Effector memory CD4-positive, alpha-beta T cell (primary cell): ENCODE measurements at places on chromosomes 7 and 10.

DNA sequence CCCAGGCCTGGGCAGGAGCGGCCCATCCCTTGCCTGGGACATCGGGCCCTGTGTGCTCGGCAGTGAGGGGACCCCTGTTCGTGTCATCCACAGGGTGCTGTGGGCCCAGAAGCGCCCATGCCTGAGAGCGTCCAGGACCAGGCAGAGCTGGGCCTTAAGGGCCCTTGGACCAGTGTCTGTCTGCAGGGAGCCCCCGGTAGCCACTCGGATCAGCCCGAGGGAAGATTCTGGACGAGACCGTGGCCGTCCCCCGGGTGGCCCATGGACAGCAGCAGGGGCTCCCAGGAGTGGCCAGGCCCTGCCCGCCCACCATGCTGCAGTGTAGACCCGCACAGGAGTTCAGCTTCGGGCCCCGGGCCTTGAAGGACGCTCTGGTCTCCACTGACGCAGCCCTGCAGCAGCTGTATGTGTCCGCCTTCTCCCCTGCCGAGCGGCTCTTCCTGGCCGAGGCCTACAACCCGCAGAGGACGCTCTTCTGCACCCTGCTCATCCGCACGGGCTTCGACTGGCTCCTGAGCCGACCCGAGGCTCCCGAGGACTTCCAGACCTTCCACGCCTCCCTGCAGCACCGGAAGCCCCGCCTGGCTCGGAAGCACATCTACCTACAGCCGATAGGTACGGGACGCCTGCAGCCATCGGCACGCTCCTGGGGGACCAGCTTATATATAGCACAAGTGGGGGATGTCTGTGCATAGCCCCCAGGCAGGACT is 12.3 kb downstream of the AMZ1 start:
- no peak for DNase-seq

- DNase-seq = no peak
These were observed 43.0 kb downstream of the COL13A1 start for GRCh38 chr10:69844698-69845097.

GRCh38 chr10:101402711-101403110 is 48.7 kb downstream of the BTRC start:
- DNase-seq = no peak

DNA sequence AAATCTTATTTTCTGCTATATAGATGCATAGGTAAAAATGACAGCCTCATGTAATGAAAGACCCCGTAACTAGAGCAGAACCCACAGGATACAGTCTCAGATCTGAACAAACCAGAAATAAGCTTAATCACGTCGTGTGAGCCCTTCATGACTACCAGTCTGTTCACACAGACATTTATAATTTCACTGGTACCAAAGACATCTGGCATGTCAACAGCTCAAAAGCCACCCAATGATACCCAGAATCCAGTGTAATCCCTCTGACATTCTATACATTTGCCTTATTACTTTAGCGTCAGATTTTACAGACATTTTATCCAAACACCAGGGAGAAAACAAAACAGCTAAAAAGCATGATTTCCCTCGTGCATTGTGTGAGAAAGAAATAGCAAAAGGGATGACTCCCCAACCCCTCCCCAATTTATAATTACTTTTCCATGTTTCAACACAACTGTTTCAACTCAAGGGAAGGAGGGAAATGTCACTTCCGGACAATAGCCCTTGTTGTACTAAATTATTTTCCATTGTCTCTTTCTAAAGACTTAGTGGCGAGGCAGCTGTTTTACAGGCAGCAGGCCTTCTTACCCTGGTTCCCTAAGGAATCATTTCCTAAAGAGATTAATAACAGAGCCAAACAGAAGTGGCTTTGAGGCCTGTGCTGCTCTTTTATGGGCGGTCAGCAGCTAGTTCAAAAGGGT is 33.2 kb downstream of the DOCK4 start:
- DNase-seq = no peak

GRCh38 chr7:133702960-133703359 is 424.2 kb upstream of the LRGUK start:
- DNase-seq = no peak

GRCh38 chr7:98456866-98457265 is 56.0 kb upstream of the BAIAP2L1 start:
- DNase-seq = no peak

DNA sequence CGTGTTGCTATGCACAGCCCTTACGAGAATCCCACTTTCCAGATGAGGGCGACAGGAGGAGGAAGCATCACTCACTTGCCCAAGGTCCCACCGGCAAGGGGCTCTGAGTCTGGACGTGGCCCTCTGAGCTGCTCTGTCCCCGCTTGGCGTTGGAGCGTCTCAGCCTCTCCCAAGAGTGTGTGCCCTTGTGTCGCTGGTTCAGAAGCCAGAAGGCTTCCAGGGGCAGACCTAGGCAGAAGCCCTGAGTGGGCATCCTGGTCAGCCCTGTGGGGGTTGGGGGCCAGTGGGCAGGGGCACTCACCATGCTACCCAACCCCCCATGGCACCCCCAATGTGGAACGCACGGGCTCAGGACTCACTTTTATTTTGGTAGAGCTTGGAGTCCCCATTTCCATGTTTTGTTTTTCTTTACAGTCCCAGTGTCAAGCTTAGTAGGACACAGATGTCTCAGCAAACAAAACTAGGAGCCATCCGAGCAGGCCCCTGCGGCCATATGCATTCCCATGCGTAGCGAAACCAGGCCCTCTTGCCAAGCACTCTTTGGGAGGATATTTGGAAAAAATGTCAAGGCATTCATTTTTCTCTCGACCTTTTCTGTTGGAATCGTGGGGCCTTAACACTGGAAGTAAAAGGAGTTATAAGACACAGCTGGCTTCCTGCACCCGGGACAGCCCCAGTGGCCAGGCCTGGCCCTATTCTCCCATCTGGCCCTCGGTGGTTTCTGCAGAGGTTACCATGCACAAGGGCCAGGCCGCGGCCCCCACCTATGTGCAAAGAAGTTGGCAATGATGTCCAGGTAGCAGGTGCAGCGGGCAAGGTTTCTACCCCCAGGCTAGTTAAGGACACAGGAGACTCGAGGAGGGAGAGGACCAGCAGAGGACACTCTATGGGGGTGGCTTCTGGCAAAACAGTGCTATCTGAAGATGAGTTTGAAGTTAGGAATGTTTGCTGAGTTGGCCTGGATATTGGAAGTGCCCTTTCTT is 97.0 kb downstream of the LHPP start:
- no peak for DNase-seq

GRCh38 chr7:70694434-70694970 is 437.4 kb upstream of the GALNT17 start:
- no peak for DNase-seq

DNA sequence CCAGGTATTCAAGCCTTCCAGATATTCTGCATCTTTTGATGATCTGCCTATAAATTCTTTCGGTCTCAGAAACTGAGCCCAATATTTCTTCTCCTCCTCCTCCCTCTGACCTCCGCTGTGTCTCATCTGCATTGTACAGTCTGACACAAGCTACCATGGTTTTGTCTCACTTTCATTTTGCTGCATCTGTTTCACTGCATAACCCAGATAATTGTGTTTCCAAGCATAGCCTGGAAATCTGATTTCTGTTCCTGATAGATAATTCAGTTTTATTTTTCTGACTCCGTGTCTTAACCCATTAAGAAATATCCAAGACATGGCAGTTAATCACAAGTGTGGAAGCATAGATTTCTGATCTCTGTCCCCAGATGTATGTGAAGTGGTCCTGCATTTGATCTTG is 374.2 kb upstream of the SEMA3A start:
- DNase-seq = no peak

- DNase-seq = no peak
These were observed 51.4 kb upstream of the PFKFB3 start for GRCh38 chr10:6151087-6151977.

DNA sequence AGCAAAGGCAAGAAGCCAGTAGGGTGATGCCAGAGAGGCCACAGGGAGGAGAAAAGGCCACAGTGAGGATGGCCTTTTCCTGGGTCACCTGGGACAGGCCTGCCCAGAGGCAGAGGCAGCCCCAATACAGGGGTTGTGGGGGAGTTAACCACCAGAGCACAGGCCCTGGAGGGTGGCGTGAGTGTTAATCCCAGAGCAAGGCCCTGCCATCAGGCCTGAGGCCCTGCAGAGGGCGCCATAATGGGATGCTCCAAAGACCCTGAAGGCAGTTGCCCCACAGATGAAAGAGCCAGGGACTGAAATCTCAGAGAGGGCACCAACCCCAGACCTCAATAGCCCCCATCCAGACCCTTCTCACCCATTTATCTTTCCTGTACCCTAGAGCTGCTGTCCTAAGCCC is 23.9 kb downstream of the SLC13A4 start:
- no peak for DNase-seq

DNA sequence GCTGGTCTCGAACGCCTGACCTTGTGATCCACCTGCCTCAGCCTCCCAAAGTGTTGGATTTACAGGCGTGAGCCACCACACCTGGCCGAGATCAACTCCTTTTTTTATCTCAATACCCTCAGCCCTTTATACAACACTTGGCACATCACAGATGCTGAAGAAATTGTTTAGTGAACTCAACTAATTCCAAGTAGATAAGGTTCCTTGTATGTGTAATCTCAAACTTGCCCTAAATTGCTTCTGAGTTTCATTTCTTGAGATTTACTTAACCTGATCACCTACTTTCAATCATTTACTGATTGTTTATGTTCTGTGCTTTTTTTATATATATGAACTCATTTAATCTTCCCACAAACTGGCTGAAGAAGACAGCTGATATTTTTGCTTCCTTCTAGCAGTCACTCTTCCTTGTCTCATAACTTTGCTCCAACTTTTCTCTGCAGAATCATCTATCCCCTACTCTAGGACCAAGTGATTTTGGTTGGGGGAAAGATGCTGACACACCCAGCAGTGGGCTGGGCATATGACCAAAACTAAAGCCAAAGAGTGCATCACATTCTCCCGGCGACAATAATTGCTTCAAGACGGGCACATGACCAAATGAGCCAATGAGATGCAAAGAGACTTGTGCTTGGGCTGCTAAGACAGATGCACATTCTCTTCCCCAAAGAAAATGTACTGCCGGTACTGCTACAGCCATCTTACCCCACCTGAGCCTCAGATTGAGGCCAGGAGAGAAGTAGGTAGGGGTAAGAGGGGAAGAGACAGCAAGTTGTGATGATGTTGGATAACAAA is 40.3 kb upstream of the ARID5B start:
- DNase-seq = no peak

DNA sequence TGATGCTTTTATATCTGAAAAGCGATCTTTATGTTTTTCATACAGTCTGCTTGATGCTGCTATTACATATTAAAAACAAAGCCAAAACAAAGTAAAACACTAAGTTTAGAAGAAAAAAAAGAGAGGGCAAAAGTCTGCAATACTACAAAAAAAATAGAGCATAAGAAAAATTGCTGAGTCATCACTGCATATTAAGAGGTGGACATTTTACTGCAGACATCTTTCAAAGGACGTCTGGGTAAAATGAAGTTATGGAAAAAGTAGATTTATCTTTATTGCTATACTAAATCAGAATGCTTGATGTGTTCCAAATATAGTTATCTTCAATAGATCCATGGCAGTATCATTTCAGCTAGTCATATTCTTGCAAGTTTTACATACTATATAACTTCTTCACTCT is 172.0 kb downstream of the MAGI2 start:
- DNase-seq = no peak

DNA sequence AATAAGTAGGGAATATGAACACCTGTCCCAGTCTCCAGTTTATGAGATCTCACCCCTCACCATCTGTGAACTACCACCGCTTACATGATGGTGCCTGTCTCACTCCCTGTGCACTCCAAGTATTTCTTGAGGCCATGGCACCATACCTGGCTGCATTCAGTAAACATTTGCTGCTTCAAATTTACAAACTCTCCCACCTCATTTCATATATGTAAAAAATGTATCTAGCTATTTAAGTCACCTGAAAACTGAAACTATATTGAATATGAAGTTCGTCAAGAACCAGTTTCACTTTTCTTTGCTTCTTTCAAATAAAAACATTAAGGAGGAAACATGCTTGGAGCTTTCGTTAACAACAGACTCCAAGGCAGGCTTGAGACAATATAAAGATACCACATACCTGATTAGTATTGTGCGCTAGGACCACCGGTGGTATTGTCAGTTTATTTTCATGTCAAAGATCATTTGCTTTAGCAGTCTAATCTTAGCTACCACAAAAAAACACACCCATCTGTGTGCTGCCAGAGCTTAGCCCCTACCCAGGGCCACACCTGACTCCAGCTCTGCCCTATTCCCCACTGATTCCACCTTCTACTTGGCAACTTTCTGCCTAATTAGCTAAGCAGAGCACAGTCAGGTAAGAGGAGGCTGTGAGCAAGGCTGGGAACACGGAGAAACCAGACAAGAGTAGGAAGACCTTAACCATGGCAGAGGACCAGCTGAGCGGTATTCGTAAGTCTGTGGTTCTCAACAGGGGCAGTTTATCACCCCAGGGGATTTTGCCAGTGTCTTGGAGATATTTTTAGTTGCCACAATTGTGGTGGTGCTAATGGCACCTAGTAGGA is 92.0 kb downstream of the ZFAND4 start:
- DNase-seq = no peak

DNA sequence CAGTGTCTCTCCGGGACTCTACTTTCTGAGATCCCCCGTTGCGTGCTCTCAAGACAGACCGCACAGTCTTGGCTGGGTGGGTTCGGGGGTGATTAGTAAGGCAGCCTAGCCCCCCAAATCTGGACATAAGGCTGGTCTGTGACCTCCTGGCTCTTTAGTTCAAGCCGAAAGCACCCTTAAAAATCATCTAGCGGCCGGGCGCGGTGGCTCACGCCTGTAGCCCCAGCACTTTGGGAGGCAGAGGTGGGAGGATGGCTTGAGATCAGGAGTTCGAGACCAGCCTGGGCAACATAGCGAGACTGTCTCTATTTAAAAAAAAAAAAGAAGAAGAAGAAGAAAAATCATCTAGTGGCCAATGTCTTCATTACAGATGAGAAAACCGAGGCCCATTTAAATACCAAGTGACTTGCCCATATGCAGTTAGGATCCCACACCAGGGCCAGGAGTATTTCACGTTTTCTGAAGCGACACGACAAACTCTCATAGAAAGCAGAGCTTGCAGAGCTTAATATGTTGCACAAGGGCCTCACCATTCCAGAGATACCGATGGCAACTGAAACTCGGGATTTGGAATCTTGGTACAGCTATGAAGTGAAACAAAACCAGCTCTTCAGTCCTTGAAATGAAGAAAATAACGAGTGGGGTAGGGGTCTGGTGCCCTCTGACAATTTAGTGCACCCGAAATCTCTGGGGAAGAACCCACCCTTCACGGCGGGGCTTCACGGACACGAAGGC is 703 bp upstream of the HILPDA start:
- DNase-seq = no peak

- no peak for DNase-seq
These were observed 192.9 kb downstream of the CAMK1D start for GRCh38 chr10:12542133-12542670.

GRCh38 chr7:141452911-141453310 is 98.3 kb upstream of the AGK start:
- DNase-seq = no peak

GRCh38 chr7:90232430-90232829 is 12.5 kb upstream of the CFAP69 start:
- DNase-seq = no peak

DNA sequence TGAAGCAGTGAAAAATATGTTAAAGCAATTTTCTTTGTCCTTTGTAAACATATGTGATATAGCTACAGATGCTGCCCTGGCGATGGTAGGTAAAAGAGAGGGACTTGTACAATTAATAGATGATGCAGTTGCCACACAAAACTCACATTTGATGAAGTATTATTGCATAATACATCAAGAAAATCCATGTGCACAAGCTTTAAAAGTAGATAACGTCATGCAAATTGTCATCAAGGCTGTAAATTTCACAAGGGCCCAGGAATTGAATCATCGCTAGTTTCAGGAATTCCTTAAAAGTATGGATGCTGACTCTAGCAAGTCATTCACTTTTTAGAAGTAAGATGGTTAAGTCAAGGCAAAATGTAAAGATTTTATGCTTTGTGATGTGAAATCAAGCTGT is 10.0 kb downstream of the CYP3A5 start:
- DNase-seq = no peak

- DNase-seq = no peak
These were observed 379.8 kb downstream of the GRID1 start for GRCh38 chr10:85986777-85987176.
